ENCODE measurements at places on chromosomes 11 and 22.

DNA sequence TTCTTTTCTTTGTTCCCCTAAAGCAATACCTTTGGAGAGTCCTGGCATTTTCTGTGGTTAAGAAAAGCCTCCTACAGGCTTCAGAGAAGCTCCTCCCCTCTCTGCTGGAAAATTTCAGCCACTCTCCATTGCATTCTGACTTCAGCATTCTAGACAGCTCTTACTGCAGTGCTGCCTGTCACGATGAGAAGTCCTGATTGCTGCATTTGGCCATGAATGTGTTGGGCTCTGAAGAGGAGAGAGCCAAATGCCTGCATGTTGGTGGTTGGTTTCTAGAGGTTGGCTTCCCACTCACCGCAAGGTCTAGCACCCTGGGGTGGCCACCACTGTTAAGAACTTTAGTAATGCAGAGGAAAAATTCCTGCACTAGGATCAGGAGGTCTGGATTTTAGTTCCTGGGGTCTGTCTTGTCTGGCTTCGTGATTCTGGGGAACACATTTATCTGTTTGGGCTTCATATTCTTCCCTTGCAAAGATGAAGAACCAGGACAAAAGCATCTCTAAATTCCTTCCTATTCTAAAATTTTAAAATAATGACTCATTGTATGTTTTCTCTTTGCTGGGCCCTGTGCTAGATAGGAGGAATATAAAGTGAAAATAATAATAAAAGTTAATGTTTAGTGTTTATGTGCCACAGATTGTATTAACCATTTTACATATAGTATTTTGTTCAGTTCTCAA, 38.1 kb downstream of the COA4 start:
- no peak for DNase-seq

GRCh38 chr22:31739795-31740201, 10.1 kb downstream of the PRR14L start:
- no peak for DNase-seq

DNA sequence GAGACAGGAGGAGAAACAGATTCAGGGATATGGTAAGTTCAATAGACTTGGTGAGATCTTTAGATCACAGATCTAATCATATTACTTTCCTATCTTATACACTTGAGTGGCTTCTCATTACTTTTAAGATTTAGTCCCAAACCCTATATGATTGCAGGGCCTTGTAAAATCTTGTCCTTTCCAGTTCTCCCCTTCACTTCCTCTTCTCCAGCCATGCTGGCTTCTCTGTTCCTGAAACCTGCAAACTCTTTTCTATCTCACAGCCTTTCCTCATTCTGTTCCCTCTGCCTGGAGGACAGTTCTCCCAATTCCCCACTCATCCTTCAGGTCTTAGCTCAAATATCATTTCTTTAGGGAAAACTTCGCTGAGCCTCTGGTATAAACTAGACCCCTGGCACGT, 65.9 kb upstream of the BIRC3 start:
- DNase-seq: no peak

- no peak for DNase-seq
Measured at GRCh38 chr11:72702096-72702495, 27.9 kb upstream of the PDE2A start.

- DNase-seq: no peak
Measured at GRCh38 chr11:120912504-120912903, 111.4 kb upstream of the TBCEL start.

- no peak for DNase-seq
Measured at GRCh38 chr22:31631436-31631835, 30.6 kb downstream of the PISD start.

DNA sequence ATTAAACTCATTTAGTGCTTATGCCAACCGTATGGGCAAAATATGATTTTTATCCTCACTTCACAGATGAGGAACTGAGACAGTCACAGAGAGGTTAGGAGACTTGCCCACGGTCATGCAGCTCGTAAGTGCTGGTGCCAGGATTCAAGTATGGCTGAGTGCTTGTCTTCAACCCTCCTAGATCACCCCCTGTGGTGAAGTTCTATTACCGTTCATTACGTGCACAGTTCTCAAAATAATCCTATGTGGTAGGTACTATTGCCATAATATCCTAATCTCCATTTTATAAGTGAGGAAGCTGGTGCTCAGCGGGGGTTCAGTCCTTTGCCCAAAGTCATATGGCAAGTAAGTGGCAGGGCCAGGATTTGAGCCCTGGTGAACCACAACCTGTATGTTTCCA, 1.5 kb downstream of the MIEF1 start:
- no peak for DNase-seq
